ENCODE measurements at places on chromosomes 6 and 20.

- DNase-seq: no peak
Observed at GRCh38 chr6:40958738-40959137, 80.3 kb downstream of the UNC5CL start.

- DNase-seq: no peak
Observed at GRCh38 chr6:106177786-106178185, 91.7 kb downstream of the PRDM1 start.

GRCh38 chr6:127893541-127893940 is 7.3 kb downstream of the THEMIS start:
- no peak for DNase-seq

GRCh38 chr6:111873178-111874024 is at the start of gene FYN:
FYN (minus strand) TSS chr6:111873452; CDS start chr6:111720051, 153,401 bp downstream.
- peak; percentile 97 for DNase-seq

- no peak for DNase-seq
Observed at GRCh38 chr6:16343593-16343992, 105.2 kb downstream of the GMPR start.

DNA sequence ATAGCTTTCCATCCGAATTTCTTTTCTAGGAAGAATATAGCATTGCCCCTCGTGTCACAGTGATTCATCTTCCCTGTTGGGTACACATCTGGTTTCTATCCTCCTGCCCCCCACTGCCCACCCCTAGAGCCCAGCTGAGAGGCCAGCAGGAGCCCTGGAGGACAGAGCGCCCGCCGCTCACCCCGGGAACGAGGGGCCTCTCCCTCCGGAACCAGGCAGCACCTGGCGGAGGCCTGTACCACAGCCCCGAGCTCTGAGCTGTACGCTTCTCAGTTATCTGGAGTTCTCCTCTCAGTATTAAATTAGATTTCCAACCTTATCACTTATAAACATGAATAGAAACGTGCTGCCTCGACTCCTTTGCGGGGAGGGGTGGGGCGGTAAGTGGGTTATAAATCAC is 6.0 kb downstream of the ANKRD60 start:
- no peak for DNase-seq

DNA sequence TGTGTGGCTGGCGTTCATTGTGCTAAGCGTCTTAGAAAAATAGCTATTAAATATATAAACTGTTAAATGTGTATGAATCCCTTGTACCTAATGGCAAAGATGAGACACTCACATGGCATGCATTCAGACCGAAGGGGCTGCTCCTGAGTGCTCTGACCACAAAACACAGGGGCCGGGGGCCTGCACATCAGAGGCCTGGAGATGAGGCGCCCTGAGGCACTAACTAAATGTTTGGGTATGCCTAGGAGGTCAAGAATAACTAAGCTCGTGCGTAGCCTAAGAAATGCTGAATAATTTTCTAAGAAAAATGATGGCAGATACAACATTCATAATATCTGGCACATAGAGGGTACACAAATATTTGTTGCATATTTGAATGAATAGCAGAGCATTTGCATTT is 92.5 kb downstream of the PSMB1 start:
- no peak for DNase-seq

- no peak for DNase-seq
Observed at GRCh38 chr20:17177341-17177740, 49.5 kb upstream of the PCSK2 start.

GRCh38 chr20:45550765-45551164 is 3.6 kb upstream of the EPPIN start:
- no peak for DNase-seq

DNA sequence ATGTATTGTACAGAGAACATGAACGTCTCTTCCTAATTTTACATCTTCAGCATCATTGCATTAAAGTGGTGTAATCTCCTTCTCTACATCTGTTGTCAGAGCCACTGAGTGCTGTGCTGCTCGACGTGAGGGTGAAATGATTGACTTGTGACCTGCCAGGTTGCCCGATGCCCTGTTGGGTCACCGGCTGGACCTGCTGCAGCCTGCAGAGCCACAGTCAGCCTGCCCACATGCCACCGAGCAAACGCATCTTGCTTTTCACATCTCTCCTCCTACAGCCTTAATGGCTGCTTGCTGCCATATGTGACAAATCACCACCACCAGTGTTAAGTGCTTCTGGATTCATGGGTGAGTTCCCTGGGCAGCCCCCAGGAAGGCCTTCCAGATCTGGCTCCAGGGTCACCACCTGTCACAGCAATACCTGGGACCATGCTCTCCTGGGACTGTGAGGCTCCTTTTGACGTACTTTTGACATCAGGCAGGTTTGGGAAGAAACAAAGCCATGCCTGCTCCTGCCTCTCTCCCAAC is 80.3 kb downstream of the ASXL1 start:
- no peak for DNase-seq

- no peak for DNase-seq
Observed at GRCh38 chr20:63942969-63943807, 13.0 kb downstream of the UCKL1 start.

GRCh38 chr6:154257067-154257466 is 99.5 kb downstream of the IPCEF1 start:
- DNase-seq: no peak

DNA sequence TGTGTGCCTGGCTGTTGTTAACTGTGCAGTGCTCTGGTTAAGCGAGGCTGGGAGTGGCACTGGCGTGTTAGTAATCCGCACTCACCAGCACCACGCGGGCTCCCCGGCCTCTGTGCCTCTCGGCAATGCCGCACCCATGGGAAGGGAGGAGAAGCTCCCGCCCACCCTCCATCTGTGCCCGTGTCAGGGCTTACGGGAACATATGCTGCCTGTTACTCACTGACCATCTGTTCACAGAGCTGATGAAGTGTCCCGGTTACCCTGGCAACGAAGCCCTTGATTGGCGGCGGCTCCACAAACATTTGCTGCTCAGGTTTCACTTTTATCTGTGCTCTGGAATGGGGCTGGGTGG is 114.7 kb downstream of the PSMB1 start:
- DNase-seq: no peak

- no peak for DNase-seq
Observed at GRCh38 chr6:99606656-99607415, at the start of gene PRDM13. PRDM13 (plus strand) TSS chr6:99606833; CDS start chr6:99607035, 202 bp downstream.

GRCh38 chr20:2921506-2921905 is 48.2 kb downstream of the PTPRA start:
- DNase-seq: no peak

DNA sequence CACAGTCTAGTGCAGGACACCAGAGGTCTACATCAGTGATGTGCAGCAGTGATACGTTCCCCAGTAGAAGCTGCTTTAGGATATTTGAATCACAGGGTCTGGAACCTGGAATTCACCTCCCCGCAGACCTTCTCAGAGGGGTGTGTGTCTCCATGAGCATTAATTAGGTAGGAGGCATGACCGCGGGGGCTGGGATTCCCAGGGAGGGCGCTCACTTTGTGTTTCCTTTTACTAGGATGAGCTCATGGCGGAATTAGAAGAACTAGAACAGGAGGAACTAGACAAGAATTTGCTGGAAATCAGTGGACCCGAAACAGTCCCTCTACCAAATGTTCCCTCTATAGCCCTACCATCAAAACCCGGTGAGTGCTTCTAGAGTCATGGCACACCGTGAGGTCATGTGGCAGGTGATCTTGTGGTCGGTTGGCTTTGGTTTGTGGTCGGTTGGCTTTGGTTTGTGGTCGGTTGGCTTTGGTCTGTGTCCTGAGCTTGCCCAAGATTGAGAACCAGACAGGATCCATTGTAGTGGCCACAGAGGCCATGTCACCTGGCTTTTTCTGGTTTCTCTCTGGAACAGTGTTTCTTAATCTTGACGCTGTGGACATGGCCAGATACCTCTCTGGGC is 40.8 kb downstream of the CHMP4B start:
- no peak for DNase-seq

DNA sequence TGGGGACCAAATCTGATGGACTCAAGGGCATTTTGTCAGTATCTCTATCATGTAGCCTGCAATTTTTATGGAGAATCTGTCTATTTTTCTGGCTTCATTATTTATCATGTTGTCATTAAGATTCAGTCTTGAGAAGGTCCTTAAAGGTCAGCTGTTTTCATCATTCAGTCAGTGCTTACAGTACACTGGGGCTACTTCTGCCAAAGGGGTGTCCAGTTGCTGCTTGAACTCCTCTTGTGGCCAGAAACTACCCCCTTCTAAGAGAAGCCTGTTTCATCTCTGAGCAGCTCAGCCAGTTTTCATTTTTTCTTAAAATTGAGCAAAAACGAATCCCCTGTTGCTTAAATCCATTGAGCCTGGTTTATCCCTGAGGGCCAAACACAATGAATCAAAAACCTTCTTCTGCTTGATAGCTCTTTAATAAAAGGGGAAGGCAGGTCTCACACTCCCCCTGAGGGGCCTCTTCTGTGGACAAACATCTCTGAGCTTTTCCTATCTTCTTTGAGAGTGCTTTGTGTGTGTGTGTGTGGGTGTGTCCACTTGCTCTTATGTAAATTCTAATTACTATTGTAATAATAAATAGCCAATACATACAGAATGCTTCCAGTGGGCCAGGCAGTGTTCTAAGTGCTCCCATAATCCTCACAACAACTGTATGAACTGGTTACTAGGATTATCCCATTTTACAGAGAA is 172.2 kb downstream of the PLCB1 start:
- no peak for DNase-seq

- DNase-seq: no peak
Observed at GRCh38 chr6:34052071-34052825, 93.6 kb downstream of the GRM4 start.

- no peak for DNase-seq
Observed at GRCh38 chr20:47740862-47741184, 44.5 kb downstream of the SULF2 start.

GRCh38 chr6:29656798-29657197 is at the start of gene MOG:
MOG (plus strand) TSS chr6:29657092; CDS start chr6:29657210, 118 bp downstream.
- no peak for DNase-seq

- no peak for DNase-seq
Observed at GRCh38 chr6:74914888-74915287, 291.0 kb downstream of the COL12A1 start.

DNA sequence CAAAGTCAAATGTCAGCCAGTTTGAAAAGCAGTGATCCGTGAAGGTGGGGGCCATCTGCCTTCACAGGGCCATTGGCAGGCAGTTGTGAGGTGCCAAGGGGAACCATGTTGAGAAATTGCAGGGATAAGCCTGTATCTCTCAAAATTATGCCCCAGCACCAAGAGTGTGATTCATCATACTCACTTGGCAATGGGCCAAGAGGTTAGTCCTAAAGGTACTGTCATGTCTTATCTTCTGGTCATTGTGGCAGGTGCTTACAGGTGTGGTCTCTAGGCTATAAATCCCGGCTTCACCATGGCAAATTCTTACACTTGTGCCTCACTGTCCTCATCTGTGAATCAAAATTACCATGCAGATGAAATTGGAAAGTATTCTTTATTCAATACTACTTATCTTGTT is 150.7 kb upstream of the LAMP5 start:
- no peak for DNase-seq

GRCh38 chr20:48695255-48695654 is 132.5 kb downstream of the PREX1 start:
- no peak for DNase-seq

- DNase-seq: no peak
Observed at GRCh38 chr6:148776321-148777308, 29.8 kb downstream of the UST start.

DNA sequence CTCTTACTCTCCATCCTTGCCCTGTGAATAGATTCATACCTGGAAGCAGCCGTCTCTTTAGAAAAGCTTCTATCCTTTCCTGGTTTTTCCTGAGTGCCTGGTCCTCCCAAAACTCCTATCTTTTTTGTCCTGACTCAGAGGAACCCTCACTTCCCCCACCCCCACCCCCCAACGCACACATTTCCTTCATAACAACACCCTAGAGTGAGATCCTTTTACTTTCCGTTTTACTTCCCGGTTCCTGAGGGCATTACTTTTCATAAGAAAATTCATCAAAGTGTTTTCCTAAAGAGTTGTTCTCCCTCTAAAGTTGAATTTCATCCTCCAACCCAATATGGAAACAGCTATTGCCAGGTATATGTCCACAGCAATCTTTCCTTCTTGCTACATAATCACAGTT is 327.0 kb downstream of the NRN1 start:
- no peak for DNase-seq

- peak; percentile 22 for DNase-seq
Observed at GRCh38 chr6:34145161-34146020, 496 bp downstream of the GRM4 start.

DNA sequence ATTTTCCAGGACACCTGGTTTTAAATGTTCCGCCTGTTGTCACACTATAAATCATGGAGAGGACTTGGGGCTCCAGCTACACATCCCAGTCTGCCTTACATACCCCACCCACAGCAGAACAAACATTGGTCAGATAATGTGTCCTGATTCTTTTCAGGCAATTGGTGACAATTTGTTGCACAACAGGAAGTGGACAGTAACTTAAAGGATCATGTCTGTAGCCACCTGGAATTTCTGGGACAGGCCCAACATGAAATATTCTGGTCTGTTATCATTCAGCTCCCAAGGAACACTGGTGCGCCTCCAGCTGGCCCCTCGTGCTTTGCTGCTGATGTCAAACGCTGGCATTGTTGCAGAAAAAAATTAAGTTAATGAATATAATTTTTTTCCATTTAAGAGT is 117.2 kb downstream of the SOBP start:
- DNase-seq: no peak

DNA sequence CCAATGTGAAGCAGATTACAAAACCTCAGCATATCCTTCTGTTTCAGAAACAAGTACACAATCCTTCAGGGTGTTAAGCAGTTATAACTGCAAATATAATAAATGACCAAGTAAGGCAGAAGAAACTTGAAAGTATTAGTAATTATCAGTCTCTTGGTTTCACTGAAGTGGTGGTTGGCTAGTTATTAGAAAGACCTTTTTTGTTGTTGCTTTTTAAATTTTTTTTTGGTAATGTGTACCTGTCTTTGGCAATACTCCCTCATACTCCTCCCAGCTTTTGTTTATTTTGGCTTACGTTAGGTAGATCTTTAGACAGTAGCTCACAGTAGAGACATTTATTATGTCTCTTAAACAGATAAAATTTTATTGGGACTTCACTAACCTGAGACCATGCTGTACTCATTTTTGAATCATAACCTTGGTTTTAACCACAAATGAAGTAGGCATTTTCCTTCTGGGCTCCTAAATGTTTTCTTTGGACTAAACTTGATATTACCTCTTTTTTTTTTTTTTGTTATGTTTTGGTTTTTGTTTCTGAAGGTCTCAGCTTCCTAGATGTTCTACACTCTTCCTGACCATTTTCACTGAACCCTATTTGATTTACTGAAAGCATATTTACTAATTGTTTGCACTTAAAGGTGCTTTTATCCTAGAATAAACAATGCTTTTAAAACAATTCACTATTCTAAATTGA is 6.4 kb downstream of the CD2AP start:
- no peak for DNase-seq

All from activated CD8-positive, alpha-beta memory T cell treated with anti-CD3 and anti-CD28 coated beads for 1 hour (primary cell).